ENCODE measurements at places on chromosomes 3 and 15.

- no peak for DNase-seq
- no peaks in the 10 kb centered on the region for H3K36me3 ChIP-seq
- H3K27me3 ChIP-seq, result no peaks in the 10 kb centered on the region
- no peak overlapping the region for H3K27ac ChIP-seq
Measured at GRCh38 chr3:126159476-126159875, 20.9 kb downstream of the ALDH1L1 start.

DNA sequence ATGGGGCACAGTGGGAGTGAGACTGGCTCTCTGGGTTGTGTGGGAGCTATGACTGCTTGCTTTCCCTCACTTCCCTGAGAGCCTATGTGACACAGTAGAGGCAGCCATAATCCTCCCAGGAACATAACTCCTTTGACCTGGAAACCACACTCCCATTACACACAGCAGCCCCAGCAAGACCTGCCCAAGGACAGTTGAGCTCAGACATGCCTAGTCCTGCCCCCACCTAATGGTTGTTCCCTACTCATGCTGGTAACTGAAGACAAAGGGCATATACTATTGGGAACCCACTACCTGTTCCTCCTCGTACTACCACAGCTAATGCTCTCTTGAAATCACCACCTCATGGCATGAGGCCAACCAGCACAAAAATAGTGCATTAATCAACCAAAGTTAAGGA is 550.4 kb upstream of the ARPP21 start:
- H3K4me1 ChIP-seq, result no peaks in the 10 kb centered on the region
- no peak for DNase-seq
- H3K36me3 ChIP-seq, result no peaks in the 10 kb centered on the region
- no peak overlapping the region for H3K27ac ChIP-seq
- no peak overlapping the region for H3K4me3 ChIP-seq
- H3K27me3 ChIP-seq, result no peaks in the 10 kb centered on the region

DNA sequence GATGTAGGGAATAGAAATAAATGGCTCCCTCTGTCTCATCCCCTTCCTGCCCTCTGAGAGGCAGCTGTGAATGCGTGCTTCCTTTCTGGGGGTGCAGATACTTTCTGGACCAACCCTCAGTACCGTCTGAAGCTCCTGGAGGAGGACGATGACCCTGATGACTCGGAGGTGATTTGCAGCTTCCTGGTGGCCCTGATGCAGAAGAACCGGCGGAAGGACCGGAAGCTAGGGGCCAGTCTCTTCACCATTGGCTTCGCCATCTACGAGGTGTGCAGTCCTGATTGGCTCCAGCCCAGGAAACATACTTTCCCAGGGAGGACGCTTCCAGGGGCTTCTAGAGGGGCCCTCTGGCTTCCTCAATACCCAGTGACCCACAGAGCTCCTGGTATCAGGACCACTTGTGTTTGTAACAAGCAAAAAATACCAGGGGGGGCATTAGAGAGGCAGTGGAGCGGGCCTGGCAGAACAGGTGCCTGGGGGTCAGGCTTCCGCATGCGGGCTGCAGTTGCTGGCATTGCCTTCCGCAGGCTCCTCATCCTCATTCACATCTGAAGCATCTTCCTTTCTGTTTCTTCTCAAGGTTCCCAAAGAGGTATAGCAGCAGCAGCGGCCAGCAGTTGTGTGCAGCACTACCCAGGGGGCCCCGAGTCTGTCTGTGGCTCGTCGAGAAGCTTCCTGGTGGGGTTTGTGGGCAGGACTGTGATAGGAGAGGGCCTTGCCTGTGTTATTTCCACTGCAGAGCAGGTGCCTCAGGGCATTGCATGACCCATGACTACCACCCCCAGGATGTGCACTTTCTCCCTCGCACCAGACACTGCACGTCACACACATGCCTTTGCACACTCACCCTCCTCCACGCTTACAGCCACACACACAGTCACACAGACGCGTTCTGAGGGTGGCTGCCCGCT is 42.5 kb downstream of the CAPN3 start:
- no peaks in the 10 kb centered on the region for H3K4me1 ChIP-seq
- no peak overlapping the region for H3K4me3 ChIP-seq
- H3K27ac ChIP-seq, result no peak overlapping the region
- DNase-seq, result no peak

DNA sequence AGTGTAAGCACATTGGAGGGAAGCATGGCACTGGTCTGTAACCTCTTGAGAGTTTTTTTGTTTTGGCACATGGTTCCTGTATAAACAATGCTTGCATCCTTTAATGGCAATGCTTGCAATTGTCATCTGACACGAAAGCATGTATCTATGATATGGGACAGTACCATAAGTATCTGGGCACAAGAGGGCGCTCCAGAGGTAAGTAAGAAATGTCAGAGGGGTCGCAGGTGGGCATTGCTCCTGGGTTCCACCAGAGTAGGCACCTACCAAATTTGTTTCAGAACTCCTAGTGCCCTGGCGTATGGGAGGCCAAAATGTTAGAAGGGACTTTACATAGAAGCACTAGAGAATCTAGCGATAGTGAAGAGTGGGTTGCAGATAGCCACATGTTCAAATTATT is 58.7 kb upstream of the BCHE start:
- H3K4me3 ChIP-seq, result no peak overlapping the region
- no peaks in the 10 kb centered on the region for H3K36me3 ChIP-seq
- H3K27ac ChIP-seq, result no peak overlapping the region

DNA sequence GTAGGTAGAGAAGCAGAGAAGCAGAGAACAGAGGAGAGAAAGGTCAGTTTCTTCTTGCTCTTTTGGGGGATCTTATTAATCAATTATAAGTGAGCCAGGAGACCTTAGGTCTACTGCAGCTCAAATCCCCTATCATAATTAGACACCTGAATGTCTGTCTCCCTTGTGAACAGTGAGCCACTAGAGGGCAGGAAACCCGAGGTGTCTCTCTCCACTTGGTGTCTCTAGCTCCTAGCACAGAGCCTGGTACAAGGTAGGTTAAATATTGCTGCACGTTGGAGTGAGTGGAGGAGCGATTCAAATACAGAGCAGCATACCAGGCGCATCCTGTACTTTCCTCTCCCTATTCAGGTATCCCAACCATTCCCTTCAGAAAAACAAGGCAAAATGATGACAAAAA is 2.0 kb upstream of the ST8SIA2 start:
- no peaks in the 10 kb centered on the region for H3K4me1 ChIP-seq
- no peak overlapping the region for H3K27ac ChIP-seq
- H3K4me3 ChIP-seq, result no peak overlapping the region
- DNase-seq, result no peak
- H3K36me3 ChIP-seq, result no peaks in the 10 kb centered on the region
- peaks cover 48% of the 10 kb centered on the region for H3K27me3 ChIP-seq

DNA sequence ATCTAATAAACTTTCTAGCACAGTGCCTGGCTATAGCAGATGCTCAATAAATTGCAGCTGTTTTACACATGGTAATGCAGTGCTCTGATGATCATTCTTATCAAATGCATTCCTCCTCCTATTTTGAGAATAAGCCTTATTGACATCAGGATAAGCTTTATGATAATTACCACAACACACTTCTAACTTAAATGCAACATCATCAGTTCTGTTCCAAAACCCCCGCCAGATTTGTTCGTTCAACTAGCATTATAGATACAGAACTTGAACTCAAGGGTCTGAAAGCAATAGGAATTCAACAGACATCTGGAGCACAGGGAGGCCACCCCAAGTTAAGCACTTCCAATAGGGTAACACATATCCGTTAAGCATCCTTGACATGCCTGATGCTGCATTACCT is 684.4 kb upstream of the LMCD1 start:
- H3K27me3 ChIP-seq, result no peaks in the 10 kb centered on the region
- DNase-seq, result no peak
- H3K4me3 ChIP-seq, result no peak overlapping the region
- H3K36me3 ChIP-seq, result no peaks in the 10 kb centered on the region
- H3K27ac ChIP-seq, result no peak overlapping the region

GRCh38 chr3:143242101-143242500 is 122.5 kb downstream of the CHST2 start:
- H3K27ac ChIP-seq, result no peak overlapping the region
- H3K36me3 ChIP-seq, result no peaks in the 10 kb centered on the region
- DNase-seq, result no peak

- H3K4me3 ChIP-seq, result no peak overlapping the region
- H3K27ac ChIP-seq, result no peak overlapping the region
- no peaks in the 10 kb centered on the region for H3K36me3 ChIP-seq
- no peak for DNase-seq
Measured at GRCh38 chr3:55246033-55246432, 241.1 kb downstream of the WNT5A start.

DNA sequence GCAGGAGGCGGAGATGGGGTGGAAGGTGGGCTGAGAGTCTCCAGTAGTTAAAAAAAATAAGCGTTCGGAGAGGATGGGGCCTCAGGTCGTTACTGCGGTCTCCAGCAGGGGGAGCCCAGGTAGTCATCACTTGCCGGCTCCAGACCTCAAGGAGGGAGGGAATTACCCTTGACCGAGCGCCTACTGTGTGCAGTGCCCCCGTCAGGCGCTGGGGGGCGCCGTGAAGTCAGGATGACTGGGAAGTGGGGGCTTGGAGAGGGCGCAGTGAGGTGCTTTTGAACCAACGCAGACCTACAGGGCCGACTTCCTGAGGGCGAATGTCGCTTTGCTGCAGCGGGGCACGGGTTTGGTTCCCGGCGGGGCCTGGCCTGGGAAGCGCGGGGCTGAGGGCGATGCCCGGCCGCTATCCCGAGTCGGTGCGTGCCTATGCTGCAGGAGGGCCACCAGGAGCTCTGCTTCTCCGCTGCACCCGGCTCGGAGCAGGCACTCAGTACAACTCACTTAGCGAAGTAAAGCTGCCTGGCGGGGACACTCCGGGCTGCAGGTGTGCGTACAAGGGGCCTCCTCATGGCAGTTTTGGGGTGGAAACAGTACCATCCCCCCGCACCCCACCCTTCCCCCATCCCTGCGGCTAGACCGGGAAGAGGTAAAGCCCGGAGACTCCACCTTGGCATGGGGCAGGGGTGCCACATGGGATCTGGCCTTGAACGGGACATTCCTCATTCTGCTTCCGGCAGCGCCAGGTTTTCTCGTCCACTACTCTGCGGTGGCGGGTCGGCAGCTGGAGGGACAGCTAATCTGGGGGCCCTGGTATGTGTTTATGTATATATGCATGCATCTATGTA is 79.8 kb downstream of the RHCG start:
- H3K27ac ChIP-seq, result no peak overlapping the region
- DNase-seq, result peak; percentile 29
- H3K27me3 ChIP-seq, result peaks cover 100% of the 10 kb centered on the region
- no peaks in the 10 kb centered on the region for H3K36me3 ChIP-seq

DNA sequence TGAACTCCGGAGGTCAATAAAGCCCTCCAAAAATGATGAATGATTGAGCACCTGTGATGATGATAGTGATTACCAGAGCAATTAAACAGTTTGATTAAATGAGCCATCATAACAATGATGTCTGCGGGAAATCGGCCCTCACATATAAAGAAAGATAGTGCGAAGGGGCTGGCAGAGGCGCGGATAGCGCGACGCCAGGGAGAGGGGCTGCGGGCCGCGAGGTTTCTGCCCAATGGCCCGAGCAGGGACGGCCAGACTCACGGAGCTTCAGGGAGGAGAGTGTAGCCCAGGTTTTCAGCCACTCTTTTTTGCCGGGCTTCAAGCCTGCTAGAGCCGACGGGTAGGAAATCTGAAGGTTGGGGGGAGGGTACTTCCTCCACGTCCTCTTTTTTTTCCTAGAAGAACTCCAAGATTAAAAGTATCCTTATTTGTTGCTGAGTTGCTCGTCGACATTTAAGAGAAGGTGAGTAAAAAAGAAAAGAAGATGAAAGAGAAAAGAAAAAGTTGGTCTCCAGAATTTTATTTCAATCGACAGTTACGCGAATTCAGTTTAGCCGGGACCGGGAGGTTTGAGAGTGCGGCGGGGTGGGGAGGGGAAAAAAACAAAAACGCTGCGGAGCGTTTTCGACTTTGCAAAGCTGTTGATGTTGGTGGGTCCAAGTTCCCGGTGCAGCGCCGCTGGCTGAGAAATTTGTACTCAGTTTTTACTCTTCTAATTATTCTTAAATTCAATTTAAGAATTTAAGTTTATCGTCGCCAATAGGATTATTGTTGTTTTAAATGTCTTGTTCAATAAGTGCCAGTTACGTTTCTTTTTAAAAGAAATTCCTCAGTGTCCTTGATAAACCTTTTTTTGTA is 2.2 kb upstream of the MEIS2 start:
- peaks cover 23% of the 10 kb centered on the region for H3K4me1 ChIP-seq
- H3K36me3 ChIP-seq, result no peaks in the 10 kb centered on the region
- peak overlapping the region; percentile 95 for H3K27ac ChIP-seq
- no peak for DNase-seq
- peaks cover 37% of the 10 kb centered on the region for H3K27me3 ChIP-seq

- no peak for DNase-seq
- no peak overlapping the region for H3K4me3 ChIP-seq
- no peak overlapping the region for H3K27ac ChIP-seq
- no peaks in the 10 kb centered on the region for H3K36me3 ChIP-seq
- peaks cover 3% of the 10 kb centered on the region for H3K4me1 ChIP-seq
Measured at GRCh38 chr3:193335031-193335430, 43.5 kb downstream of the ATP13A5 start.

DNA sequence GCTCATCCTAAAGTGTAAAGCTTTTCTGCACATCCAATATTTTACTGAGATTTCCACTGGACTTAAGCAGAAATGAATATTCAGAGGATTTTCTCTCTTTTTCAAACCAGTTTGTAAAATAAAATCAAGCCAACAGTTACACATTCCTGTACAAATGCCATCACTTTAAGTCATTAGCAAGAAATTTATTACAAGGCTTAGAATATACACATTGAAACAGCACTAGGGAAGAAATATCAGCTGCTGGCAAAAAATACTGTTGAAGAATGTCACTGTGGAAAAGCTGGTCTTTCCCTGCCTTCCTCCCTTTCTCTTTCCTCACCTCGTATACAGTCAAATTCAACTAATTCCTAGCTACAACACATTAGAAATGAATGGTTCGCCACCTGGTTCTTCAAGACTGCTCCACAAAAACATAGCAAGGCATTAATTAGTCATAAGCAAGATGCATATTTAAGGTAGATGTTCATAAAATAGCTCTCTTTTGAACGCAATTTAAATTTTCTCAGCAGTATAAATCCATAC is 21.3 kb downstream of the PLOD2 start:
- H3K4me3 ChIP-seq, result no peak overlapping the region
- H3K27ac ChIP-seq, result no peak overlapping the region
- H3K4me1 ChIP-seq, result no peaks in the 10 kb centered on the region
- no peaks in the 10 kb centered on the region for H3K36me3 ChIP-seq

DNA sequence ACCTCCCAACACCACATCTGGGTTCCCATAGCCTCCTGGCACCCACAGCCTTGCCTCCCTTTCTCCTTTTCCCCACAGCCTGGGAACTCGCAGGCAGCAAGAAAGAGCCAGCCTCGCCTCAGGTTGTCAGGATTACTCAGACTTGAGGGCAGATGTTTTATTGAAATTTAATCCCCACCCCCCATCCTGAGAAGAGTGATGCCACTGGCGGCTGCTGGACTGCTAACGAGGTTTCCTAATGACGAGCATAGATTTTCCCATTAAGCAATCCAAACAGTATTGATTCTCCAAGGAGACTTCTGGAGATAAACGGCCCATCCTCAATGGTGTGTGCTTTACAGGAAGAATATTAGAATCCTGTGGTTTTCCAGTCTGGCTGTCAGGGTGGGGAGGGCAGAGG is 13.7 kb downstream of the SHF start:
- no peaks in the 10 kb centered on the region for H3K36me3 ChIP-seq
- no peak for DNase-seq
- H3K27ac ChIP-seq, result no peak overlapping the region
- no peaks in the 10 kb centered on the region for H3K27me3 ChIP-seq
- no peak overlapping the region for H3K4me3 ChIP-seq

Measured in heart right ventricle (tissue), 16 donors.